Left ventricle myocardium inferior (tissue), 1 donor: ENCODE measurements at places on chromosomes 4 and X. TPM values are rescaled to one million over a fixed set of nuclear protein-coding genes. Genes with fewer than 3 reads are reported as not detected.

TRMT2B gene
- total RNA-seq, result 17.3 TPM

SH3RF1 gene
- 8.8 TPM for total RNA-seq

TEX13D gene
- not detected for total RNA-seq

GRCh38 chr4:144659447-144659846, 13.5 kb downstream of the HHIP start:
- no peak overlapping the region for H3K4me3 ChIP-seq
- no peaks in the 10 kb centered on the region for H3K36me3 ChIP-seq
- no peaks in the 10 kb centered on the region for H3K4me1 ChIP-seq
- no peak overlapping the region for H3K27ac ChIP-seq
- no peak for DNase-seq

DNA sequence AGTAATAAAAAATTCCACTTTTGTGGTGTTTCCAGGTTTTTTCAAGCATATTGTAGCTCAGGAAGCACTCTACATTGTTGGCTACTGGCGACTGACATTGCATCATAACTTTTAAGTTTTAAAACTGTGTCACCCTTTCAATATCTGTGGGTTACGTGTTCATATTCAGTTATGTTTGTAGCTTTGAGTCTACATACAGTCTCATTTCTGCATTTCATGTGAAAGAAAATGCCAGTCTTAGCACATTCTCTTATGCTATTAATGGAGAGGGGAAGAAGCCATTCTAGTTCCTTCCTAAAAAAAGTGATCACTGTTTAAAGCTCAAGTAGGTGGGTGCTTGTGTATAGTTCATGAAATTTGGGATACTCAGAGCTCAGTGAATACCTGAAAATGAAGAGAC, 38.1 kb downstream of the DIAPH2 start:
- H3K4me1 ChIP-seq, result no peaks in the 10 kb centered on the region
- no peak overlapping the region for H3K4me3 ChIP-seq
- no peak overlapping the region for H3K27ac ChIP-seq
- H3K27me3 ChIP-seq, result no peaks in the 10 kb centered on the region

- H3K27me3 ChIP-seq, result no peaks in the 10 kb centered on the region
- no peak for DNase-seq
- no peak overlapping the region for H3K4me3 ChIP-seq
- no peaks in the 10 kb centered on the region for H3K36me3 ChIP-seq
These were observed 23.3 kb upstream of the CBLL2 start for GRCh38 chrX:22249371-22249770.

GRCh38 chr4:67198727-67199126, 346.6 kb downstream of the CENPC start:
- no peak overlapping the region for H3K27ac ChIP-seq
- no peak overlapping the region for H3K4me3 ChIP-seq
- no peak for DNase-seq
- no peaks in the 10 kb centered on the region for H3K4me1 ChIP-seq
- no peaks in the 10 kb centered on the region for H3K36me3 ChIP-seq
- no peaks in the 10 kb centered on the region for H3K27me3 ChIP-seq
